SHP77 treated with DMSO at 0.1 percent for 48 hours (cell line): ENCODE measurements at places on chromosomes 7 and 10.

DNA sequence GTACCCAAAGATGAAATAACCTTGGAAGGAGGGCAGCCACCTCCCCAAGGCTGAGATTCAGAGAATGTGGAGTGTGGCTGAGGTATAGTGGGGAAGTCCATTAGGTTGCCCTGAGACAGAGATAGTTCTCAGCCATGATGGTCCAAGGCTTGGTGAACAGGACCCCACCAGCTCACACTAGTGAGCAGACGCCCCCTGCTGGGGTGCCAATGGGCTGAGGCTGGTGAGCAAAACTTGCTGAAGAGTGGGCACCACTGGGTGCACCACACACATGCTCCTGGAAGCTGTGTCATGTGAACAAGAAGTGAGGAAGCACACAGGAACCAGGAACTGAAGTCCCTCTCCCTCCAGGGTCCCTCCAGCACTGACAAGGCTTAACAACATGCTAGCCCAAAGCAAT lies 8.9 kb downstream of the FBXL13 start:
- no peak for DNase-seq

GRCh38 chr10:101018600-101019439 lies 12.1 kb downstream of the PDZD7 start:
- peak; percentile 30 for DNase-seq

GRCh38 chr10:29896053-29896452 lies 163.3 kb downstream of the JCAD start:
- no peak for DNase-seq

DNA sequence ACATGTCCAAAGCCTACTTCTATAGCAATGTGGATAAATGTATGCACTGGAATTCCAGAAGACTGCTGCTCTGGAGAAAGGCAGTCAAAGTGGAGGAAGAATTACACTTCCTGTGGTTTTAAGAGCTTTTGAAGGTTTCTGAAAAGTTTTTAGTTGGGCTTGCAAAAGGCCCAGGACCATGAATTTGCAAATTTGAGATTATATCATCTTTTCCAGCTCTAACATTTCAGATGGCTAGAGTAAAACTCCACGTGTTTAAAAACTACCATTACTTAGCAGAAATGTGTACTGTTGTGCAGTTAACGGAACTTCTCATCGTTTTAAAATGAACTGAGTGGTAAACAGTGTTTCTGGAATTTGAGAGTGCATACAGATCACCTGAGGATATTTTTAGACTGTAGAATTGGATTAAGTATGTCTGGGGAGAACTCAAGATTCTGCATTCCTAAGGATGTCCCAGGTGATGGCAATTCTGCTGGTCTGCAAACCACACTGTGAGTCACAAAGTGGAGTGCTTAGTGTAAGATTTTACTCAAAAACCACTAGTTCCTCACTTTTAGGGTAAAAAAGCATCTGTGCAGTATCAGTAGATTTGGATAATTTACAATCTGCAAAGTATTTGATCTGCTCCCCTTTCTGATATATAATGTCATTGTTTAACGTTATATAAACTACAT lies 32.9 kb upstream of the CCDC71L start:
- DNase-seq = no peak

- no peak for DNase-seq
Observed at GRCh38 chr10:78737883-78738856, 330.6 kb upstream of the ZMIZ1 start.

DNA sequence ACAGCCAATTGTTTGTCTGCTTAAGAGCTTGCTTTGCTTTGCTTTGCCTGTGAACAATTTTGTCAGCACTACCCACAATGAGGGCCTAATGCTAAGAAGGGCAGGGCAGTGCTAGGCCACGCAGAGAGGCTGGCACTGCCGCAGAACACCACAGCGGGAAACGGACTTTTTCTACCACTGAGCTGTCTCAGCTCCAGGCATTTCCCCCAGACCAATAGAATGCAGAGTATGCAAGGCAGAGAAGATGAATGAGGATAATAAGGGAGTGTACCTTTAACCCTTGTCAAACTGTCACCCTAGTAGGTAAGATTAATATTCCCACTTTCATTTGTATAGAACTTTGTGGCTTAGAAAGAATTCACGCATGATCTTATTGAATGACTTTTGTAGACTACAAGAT lies 104.5 kb downstream of the SH3PXD2A start:
- DNase-seq = no peak

DNA sequence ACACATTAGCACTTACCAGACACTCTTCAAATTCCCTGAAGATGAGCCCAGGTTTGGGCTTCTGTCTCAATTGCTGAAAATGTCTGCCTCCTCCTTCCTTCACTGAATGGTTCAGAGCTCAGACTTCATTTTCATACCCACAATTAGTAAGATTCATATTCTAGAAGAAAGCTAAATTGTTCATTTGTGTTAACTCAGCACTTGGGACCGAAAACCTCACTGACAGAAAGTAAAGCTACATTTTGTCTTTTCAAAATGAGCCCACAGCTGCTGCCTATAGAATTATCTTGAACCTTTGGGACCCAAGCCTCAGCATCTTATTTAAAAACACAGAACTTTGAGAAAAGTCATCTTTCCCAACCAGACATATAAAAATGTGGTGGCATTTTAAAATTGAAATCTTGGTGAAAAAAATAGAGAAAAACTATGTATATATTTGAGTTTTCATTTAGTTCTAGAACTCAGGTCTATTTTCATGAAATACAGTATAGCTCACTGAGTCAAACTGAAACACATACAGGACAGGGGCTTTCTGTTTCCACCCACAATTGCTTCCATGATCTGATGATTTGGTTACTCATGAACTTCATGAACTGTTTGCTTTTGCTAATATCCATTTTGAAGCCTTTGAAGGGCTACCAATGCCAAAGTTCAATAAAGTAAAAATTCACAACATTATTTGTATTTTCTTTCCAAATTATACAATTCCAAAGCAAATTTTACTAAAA lies 119.1 kb upstream of the PFKP start:
- DNase-seq = no peak

DNA sequence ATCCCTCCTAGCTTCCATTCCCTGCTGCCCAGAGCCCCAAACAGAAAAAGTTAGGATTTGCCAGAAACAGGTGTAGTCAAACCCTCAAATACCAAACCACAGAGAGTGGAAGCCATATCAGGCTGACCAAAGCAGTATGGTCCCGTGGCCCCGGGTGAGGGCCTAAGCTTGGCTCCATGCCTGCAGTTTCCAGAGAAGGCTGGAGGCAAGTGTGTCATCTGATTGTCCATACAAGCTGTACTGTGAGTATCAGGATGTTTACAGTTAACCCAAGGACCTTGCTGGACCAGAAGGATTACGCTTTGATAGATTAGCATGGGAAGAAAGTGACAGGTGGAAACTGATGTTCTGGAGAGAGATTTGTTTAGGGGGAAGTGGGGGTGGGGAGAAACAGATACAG lies 96.3 kb downstream of the PRKAG2 start:
- no peak for DNase-seq

- DNase-seq = no peak
Observed at GRCh38 chr10:62738916-62739315, 65.6 kb upstream of the ADO start.

DNA sequence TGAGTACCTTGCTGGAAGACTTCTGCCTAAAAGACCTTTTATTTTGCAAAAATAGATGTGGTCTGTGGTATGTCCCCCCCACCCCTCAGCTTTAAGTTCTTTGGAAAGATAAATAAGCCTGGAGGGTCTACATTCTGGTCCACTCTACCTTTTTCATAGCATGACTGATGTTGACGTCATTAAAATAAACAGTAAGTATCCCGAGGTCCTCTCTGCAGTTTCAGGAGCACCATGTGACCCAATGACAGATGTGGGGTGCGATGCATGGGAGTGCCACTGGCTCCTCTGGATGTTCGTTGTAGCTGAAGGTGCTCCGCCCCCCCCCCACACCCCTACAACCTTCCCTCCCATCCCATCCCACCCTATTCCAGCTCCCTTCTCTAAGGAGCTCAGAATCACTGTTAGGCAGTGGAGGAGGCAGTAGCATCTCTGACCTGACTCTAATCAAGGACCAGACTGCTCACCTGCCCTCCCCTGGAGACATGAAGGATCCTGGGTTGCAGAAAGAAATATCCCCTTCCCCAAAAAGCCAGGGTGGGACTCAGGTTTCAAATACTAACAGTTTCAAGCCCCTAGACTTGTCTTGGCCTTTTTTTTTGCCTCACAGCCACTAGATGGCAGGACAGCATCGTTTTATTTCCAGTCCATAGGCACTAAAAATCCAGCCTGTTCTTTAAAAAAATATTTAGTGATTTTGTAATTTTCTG lies 25.1 kb downstream of the CASP7 start:
- no peak for DNase-seq

DNA sequence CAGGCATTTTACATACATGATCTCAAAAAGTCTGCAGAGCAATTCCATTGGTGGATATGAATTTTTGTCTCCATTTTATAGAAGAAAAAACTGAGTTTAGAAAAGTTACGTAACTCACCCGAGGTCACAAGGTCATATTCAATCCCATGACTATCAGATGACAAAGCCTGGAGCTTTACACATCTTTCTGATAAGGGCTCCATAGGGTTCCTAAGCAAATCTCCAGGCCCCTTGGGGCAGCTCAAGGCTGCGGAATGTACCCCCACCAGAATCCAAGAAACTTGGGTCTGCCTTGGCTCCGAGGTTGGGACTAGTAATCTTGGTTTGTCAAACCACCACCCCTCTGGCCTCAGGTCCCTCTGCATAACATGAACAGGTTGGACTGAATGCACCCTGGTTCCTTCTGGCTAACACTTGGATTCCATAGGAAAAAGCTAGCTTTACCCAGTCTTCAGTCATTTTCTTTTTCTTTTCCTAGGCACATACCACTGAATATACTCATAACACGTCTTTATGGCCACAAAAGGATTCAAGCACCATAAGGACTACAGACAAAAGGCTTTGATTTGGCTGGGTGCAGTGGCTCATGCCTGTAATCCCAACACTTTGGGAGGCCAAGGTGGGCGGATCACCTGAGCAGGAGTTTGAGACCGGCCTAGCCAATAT lies 55.5 kb downstream of the PIP4K2A start:
- DNase-seq = no peak
